Cardiac muscle cell (in vitro differentiated cells and primary cell): ENCODE measurements at places on chromosomes 6 and 20. TPM values are rescaled to one million over a fixed set of nuclear protein-coding genes. Genes with fewer than 3 reads are reported as not detected.
A peak's percentile ranks its signal among the peaks of the same experiment; 100 is the strongest.

The ANKRD66 gene
- total RNA-seq: not detected in 2 replicates

DNA sequence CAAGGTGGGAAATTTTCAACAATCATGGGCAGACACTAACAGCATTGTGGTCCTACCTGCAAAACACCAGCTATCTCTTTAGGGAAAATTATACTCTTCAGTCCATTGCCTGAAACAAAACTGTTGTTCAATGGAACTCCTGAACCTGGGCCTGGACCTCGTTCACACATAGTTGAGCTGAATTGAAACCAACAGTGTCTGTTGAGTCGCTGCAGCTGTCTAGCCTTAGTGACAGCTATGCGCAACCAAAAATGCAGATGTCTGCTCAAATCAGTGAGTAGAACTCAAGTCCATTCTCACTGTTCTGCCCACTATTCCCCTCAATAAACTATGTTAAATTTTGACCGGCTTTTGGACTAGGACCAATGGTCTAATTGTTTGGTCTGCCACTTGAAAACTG lies 286.2 kb downstream of the TFAP2A start:
- no peaks in the 10 kb centered on the region for H3K36me3 ChIP-seq
- no peak overlapping the region for H3K4me3 ChIP-seq
- DNase-seq: no peak
- H3K27me3 ChIP-seq: no peaks in the 10 kb centered on the region
- no peaks in the 10 kb centered on the region for H3K4me1 ChIP-seq

DNA sequence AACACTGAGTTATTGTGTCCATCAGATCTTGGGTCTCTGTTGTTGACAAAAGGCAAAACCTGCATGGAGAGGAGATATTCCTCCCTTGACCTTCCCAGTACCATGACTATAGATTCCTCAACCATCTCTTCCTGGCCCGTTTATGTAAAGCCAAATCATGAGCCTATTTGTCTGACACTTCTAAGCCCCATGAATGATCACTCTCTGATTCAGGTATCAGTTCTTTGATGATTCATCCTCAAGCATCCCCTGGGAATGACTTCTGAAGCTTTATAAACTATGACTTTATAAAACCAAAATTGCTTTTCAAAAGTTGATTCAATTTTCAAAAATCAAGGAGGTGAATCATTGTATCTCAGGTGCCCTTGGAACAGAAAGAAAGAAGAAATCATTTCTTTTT lies 78.7 kb upstream of the LOC128125822 start:
- no peaks in the 10 kb centered on the region for H3K4me1 ChIP-seq
- no peak overlapping the region for H3K27ac ChIP-seq
- H3K36me3 ChIP-seq: no peaks in the 10 kb centered on the region
- H3K27me3 ChIP-seq: no peaks in the 10 kb centered on the region
- no peak overlapping the region for H3K4me3 ChIP-seq

DNA sequence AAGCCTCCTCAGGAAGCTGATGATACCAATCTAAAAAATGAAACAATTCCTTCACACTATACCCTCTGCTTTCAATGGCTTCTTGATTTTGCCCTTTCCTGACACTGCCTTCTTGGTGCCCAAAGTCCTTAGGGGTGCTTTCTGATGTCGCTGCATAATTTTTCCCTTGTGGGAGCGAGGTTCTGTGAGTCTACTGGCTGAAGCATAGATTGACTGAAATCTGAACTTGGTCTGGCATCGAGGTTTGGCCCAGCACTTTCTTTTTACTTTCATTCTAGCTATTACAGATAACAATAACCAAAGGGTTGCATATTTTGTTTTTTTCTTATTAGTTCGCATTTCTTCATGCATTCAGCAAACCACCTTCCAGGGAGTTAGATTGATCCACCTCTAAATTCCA lies 65.8 kb downstream of the E2F3 start:
- H3K27me3 ChIP-seq: no peaks in the 10 kb centered on the region
- H3K27ac ChIP-seq: peak overlapping the region; percentile 43
- H3K36me3 ChIP-seq: no peaks in the 10 kb centered on the region
- H3K4me1 ChIP-seq: peaks cover 17% of the 10 kb centered on the region

DNA sequence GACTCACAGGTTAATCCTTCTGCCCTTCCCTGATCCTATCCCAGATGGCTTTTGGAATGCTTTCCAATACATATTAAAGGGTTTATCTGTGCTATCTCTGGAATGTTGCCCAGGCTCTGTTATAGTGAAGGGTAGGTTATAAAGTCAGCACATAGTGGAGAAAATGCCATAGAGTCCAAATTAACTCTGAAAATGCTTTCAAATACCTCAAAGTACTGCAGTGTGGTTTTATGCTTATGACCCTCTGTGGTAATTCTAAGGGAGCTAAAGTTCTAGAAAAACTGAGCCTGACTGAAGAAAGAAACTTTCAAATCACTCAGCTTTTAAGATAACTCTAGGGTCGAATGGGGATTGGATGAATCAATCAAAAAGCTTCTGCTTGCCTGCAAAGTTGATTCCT lies 159.8 kb downstream of the PLCB1 start:
- DNase-seq: peak; percentile 30
- no peaks in the 10 kb centered on the region for H3K36me3 ChIP-seq
- H3K27ac ChIP-seq: no peak overlapping the region
- no peaks in the 10 kb centered on the region for H3K4me1 ChIP-seq
- no peaks in the 10 kb centered on the region for H3K27me3 ChIP-seq

- H3K36me3 ChIP-seq: no peaks in the 10 kb centered on the region
- DNase-seq: peak; percentile 2
- H3K4me1 ChIP-seq: peaks cover 28% of the 10 kb centered on the region
- H3K27me3 ChIP-seq: no peaks in the 10 kb centered on the region
Observed at GRCh38 chr6:150567823-150568383, 31.8 kb upstream of the PLEKHG1 start.

The ZKSCAN8 gene
- total RNA-seq: 24.8 and 58.3 TPM in 2 replicates

DNA sequence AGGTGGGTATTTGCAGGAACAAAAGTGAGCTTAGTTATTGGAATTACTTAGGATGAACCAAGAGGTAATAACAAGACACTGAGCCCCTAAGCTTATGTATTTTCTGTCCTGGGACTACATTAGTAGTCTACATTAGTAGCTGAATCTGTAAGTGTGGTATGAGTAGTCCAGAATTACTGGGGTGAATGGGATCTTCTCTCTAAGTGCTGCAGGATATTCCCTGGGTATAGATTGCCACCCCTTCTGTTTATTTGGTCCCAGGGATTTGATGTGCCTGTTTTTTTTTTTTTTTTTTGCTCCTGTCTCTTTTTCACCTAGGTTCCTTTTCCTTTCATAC lies 5.9 kb downstream of the CD2AP start:
- no peaks in the 10 kb centered on the region for H3K27me3 ChIP-seq
- peaks cover 20% of the 10 kb centered on the region for H3K4me1 ChIP-seq
- peak overlapping the region; percentile 35 for H3K27ac ChIP-seq
- DNase-seq: no peak
- no peak overlapping the region for H3K4me3 ChIP-seq

The CD93 gene
- 0.11 and 0.63 TPM in 2 replicates for total RNA-seq

DNA sequence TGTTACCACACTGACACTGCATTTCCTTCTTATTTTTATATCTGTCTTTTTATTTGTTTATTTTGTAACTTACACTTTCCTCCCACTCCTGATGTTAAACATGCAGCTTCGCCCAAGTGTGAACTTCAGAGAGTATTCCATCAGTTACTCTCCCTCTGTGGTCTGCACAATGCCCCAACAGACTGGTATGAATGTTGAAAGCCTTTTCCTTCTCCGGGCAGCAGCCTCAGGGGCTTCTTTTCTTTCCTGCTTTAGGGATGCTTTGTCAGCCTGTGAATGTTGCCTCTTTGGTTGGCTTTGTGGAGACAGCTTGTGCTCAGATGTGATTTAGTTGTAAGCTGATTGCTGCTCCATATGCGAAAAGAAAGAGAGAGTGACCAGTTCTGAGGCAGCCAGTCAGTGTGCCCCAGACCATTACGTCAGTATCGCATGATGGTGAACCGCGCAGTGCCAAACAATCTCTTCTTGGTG lies 44.0 kb downstream of the SMPDL3A start:
- no peaks in the 10 kb centered on the region for H3K36me3 ChIP-seq
- DNase-seq: no peak
- peaks cover 5% of the 10 kb centered on the region for H3K4me1 ChIP-seq
- no peak overlapping the region for H3K4me3 ChIP-seq

The PIGU gene
- 22.8 and 25.1 TPM in 2 replicates for total RNA-seq

GRCh38 chr20:33669873-33670640 lies 3.3 kb downstream of the ACTL10 start:
- H3K27ac ChIP-seq: no peak overlapping the region
- peaks cover 25% of the 10 kb centered on the region for H3K4me1 ChIP-seq
- no peaks in the 10 kb centered on the region for H3K27me3 ChIP-seq
- DNase-seq: no peak
- peaks cover 13% of the 10 kb centered on the region for H3K36me3 ChIP-seq

DNA sequence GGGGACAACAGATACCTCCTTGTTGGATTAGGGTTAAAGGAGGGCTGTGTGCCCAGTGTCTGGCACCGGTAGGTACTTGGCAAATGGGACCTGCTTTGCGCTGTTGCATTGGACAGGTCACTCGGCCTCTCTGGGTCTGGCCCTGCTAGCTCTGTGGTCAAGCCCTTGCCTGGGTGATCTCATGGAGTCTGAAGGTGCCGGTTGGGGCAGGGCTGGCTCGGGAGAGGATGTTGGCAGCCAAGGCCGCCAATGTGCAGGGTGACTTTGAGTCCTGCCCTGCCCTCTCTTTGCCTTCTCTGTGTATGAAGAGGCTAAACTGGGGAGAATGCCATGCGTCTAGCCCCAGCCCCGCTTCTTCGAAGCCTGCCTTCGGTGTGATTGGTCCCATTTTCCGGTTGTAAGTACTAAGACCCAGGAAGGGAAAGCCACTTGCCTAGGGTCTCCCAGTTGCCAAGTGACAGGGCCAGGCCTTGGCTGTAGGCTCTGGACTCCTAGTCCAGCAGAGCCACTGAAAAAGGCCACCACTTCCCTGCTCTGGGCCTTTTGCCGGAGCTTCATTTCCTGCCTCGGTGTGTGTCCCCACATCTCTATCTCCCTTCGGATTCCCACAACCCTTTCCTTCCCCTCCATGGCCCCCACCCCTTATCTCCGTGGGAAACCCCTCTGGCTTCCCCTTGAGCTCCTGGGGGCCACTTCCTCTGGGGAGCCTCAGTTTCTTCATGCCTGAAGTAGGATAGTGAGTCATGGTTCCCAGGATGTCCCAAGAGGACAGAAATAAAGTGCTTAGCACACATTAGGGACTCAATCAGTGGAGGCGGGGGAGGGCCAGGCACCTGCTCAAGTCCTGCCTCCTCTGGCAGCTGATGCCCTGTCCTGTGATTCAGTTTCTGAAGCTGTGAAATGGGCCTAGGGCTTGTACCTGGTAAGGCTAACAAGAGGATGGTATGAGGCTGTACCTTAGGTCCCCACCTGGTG lies 3.9 kb downstream of the SRC start:
- H3K36me3 ChIP-seq: no peaks in the 10 kb centered on the region
- H3K4me3 ChIP-seq: no peak overlapping the region
- no peak for DNase-seq
- no peaks in the 10 kb centered on the region for H3K4me1 ChIP-seq

The SYNDIG1 gene
- total RNA-seq: 1.7 and 2.5 TPM in 2 replicates

DNA sequence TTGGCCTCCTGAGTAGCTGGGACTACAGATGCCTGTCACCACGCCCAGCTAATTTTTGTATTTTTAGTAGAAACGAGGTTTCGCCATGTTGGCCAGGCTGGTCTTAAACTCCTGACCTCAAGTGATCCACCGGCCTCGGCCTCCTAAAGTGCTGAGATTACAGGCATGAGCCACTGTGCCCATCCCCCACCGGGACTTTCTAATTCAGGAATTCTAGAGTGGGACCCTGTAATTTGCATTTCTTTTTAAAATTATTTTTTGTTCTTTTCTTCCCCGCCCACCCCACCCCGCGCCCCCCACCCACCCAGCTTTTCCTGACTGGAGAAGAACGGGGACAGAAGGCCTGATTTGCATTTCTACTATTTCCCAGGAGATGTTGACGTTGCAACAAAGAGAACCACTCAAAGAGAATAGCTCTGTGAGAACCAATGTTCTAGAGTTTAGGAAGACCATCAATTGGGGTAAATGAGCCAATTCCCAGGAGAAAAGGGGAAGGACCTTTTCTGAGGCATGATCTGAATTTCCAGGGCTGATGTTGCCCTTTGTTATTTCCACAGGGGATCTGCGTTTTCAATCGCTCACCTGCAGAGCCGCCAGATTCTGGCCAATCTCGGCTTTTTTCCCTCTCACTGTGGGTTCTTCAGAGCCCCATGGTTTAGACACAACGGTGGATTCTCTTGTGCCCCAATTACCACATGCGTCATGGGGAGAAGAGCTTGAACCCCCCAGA lies 33.2 kb upstream of the TFAP2C start:
- no peak overlapping the region for H3K27ac ChIP-seq
- no peak for DNase-seq
- H3K4me3 ChIP-seq: no peak overlapping the region
- no peaks in the 10 kb centered on the region for H3K36me3 ChIP-seq
- H3K4me1 ChIP-seq: no peaks in the 10 kb centered on the region
- H3K27me3 ChIP-seq: no peaks in the 10 kb centered on the region

DNA sequence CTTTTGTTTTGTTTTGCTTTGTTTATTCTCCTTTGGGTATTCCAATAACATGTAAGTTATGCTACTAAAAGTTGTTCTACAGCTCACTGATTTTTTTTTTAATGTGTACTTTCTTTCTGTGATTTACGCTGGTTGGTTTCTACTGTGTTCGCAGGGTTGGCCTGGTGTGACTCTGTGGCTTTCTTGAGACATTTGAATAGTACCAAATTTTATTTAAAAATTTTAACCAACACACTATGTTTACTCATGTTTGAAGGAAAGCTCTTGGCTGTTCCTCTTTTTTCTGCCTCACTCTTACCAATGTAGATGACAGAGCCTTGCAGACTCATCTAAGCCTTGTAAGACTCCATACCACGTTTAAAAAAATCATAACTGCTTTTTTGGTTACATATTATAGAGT lies 1784.9 kb upstream of the DEFB115 start:
- no peaks in the 10 kb centered on the region for H3K4me1 ChIP-seq
- H3K27me3 ChIP-seq: no peaks in the 10 kb centered on the region
- H3K27ac ChIP-seq: no peak overlapping the region
- H3K36me3 ChIP-seq: no peaks in the 10 kb centered on the region
- DNase-seq: no peak

The TMEM244 gene
- total RNA-seq: not detected in 2 replicates

GRCh38 chr20:63579017-63579694 lies 5.1 kb upstream of the HELZ2 start:
- no peak overlapping the region for H3K4me3 ChIP-seq
- H3K27me3 ChIP-seq: no peaks in the 10 kb centered on the region
- H3K36me3 ChIP-seq: no peaks in the 10 kb centered on the region
- DNase-seq: no peak
- H3K27ac ChIP-seq: no peak overlapping the region

- H3K36me3 ChIP-seq: no peaks in the 10 kb centered on the region
- H3K27ac ChIP-seq: no peak overlapping the region
Observed at GRCh38 chr6:101435038-101435437, 41.5 kb downstream of the GRIK2 start.

The RPS6KA2 gene
- 24.0 and 26.4 TPM in 2 replicates for total RNA-seq

The RAB44 gene
- not detected in 2 replicates for total RNA-seq
